ENCODE measurements at places on chromosomes 3 and 15.

- no peak for DNase-seq
Measured at GRCh38 chr15:94056314-94056713, 175.0 kb upstream of the MCTP2 start.

GRCh38 chr15:101131489-101132389, 120.1 kb downstream of the CHSY1 start:
- DNase-seq = no peak

DNA sequence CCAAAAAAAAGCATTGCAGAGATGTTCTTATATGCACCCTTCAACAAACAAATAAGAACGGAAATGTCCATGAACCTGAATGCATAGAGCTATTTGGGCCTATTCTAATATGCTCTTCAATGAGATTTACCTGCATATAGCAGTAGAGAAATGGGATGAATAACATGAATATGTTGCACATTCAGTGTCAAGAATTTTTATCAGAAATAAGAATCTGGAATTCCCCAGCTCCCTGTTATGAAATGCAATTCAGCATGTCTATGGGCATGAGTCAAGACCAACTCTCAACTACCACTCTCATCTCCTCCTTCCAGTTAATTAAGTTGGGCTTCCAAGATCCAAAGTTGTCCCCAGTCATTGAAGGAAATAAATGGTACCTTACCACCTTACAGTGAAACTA, 133.7 kb upstream of the ALCAM start:
- DNase-seq = no peak

DNA sequence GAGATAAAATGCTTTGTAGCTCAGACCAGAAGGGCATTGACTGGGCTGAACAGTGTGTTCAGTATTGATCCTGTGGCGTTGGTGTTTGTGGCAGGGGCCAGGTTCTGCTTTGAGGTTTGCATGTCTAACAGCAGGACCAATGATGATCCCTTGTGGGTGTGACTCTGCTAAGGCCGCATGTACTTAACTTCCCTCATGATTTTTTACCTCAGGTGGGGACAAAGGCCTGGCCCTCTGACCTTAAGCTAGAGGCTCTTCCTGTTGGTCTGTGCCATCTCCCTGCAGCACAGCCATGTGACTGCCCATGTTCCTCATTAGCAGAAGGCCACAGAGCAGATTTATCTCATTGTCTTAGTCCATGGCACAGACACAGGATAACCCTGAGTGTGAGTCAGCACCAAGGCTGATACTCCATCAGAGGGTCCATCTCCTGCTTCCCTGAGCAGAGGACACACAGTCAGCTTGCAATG, 34.3 kb upstream of the BSN start:
- DNase-seq = no peak

DNA sequence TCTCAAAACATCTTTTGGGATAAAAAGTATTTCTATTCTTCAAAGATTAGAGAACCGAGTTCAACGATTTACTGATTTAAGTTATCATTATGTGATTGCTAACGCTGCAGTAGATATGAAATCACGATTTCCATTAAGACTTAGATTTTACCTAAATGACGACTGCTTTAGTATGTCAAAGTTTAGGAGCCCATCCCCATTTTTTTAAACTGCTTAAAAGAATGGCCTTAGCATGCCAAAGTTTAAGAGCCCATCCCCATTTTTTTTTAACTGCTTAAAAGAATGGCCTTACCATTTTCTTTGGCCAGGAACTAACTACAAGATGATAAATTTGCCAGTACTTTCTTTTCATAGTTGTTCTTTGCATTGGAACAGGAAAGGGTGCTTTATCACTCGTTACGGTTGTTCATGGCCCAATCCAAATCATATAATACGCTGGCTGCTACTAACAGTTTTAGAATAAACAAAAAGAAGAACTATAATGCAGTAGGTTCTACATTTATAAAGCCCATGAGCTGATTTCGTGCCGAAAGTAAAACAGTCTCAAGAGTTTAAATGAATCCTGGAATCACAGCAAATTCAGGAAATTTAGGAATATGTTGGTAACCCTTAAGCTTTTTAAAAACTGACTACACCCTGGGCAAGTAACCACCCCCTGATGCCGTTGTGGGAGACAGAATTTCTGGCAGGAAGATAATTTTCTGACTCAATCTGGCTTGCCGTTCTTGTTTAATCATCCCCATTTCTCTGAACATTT, 869 bp upstream of the TSC22D2 start:
- no peak for DNase-seq

GRCh38 chr15:80440024-80440423, 35.8 kb downstream of the ARNT2 start:
- no peak for DNase-seq

GRCh38 chr15:42077689-42078088, 16.7 kb downstream of the PLA2G4D start:
- DNase-seq = no peak

DNA sequence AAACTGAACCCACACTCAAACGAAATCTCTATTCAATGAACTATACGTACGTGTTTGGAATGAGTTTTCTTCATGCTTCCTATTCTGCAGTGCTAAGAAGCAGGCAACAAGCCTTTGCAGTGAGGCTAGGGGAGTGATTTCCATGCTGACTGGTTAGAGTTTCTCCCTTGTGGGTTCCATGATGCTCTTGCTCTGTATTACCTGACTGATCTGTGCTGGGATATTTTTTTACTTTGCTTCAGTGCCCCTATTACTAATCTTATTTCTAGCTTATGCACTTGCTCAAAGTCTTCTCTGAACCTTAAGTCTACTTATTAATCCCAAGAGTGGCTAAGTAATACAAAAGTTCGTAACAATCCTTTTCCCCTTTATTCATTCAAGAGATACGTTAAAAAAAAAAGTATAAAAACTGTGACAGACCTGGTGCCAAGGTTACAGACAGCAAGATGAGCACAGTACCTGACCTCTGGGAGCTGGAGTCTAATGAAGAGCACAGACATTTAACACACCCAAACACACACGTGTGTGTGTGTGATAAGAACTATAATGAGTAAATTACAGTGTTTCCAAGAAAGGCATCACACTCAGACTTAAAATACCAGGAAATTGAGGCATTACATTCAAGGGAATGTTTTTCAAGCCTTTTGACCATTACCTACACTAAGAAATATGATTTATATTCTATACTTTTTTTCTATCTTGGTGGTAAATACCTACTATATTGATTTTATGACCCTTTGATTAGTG, 50.5 kb upstream of the FBN1 start:
- no peak for DNase-seq

DNA sequence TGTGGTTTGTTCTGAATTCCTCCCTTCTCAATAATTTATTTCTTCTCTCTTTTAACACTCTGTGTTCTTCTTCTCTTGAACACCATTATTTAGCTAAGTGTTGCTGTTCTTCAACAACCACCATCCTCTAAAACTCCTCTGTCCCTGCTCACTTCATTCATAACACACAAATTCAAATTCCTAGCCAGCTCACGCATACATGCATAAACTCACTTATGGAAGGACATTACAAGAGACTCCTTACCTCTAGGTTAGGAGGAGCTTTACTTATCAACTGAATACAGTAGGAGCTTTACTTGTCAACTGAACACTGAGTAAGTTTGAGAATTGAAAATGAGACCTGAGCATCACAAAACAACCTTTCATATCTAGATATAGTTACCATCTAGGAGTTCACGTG, 23.6 kb downstream of the MME start:
- DNase-seq = no peak

DNA sequence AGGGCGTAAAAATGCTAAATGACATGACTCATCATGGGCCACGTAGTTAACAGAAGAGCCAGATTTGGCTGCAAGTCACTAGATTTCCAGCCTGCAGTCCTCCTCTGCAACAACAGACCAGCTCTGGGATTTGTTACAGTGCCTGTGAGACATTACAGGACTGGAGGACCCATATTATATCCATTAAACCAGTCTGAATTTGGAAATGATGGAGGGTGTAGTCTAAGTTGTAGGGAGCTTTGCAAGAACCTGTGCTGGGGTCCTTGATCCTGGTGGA, 10.8 kb downstream of the ZNF774 start:
- no peak for DNase-seq

DNA sequence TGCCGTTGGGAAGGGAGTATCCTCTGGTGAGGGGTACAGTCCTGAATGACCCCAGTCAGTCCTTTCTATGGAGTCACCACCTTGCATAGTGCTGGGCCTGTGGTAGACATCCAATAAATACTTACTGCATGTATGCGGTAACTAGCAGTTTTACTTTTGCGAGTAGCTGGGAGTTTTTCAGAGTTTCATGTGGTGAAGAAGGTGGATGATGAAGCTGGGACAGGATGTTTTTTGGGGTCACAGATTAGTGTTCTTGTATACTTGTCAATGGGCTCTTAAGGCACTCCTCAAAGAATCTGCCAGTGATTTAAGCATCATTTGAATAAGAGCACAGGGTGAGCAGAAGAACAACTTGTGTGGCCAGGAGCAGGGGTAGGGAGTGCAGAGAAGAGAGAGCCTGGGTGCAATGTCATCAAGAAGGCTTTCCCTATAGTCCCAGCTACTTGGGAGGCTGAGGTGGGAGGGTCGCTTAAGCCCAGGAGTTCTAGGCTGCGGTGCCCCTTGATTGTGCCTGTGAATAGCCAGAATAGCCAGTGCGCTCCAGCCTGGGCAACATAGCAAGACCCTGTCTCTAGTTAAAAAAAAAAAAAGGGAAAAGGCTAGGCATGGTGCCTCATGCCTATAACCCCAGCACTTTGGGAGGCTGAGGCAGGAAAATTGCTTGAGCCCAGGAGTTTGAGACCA, 22.1 kb downstream of the PPCDC start:
- DNase-seq = no peak

DNA sequence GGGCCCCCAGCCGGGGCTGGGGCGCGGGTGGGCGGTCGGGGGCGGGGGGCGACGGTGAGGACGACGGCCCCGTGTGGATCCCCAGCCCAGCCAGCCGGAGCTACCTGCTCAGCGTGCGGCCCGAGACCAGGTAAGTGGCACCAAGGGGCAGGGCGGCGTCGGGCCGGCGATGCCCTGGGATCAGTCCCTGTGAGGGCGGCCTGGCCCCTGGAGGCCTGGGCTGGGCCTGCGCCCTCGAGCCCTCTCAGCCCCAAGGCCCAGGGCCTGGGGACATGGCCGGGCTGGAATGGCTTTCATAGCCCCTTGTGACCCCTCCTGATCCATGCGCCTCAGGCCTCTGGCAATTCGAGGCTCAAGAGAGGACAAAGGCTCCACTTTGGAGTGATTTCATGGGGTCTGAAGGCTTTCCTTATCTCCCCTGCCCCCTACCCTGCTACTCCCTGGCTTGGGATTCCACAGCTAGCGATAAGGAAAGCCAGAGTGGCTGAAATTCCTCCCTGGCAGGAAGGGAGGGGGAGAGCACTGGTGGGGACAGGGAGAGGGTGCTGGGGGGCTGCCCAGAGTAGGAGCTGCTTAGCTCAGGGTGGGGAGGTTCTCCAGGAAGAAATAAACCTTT, 418 bp downstream of the ALPK3 start:
- DNase-seq = no peak

DNA sequence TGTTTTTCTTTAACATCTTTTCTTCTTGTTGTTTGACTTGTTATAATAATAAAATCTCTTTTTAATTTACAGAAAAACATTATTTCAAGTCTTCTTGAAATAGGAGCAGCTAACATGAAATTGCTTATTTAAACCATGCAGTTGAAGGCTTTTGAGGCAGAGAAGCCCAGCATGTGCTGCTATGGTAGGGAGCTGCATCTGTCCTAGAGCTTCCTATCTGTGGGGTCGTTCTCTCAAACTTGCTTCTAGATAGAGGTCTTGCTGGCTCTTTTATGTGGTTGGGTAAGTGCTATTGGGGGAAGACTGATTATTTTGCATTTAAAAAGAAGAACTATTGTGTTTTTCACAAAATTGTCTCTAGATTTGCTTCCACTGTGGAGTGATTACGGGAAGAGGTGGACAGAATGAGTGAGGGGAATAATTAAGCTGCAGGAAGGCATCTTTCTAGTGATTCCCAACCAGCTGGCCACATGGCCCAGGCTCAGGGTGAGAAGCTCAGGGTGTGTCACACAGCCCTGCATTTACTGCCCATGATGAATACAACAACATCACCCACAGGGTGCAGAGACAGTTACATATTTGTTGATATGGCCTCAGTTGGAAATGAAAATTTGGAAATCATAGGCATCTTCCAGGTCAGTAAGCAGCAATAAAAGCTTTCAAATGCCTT, 98.7 kb downstream of the CHST2 start:
- DNase-seq = no peak

DNA sequence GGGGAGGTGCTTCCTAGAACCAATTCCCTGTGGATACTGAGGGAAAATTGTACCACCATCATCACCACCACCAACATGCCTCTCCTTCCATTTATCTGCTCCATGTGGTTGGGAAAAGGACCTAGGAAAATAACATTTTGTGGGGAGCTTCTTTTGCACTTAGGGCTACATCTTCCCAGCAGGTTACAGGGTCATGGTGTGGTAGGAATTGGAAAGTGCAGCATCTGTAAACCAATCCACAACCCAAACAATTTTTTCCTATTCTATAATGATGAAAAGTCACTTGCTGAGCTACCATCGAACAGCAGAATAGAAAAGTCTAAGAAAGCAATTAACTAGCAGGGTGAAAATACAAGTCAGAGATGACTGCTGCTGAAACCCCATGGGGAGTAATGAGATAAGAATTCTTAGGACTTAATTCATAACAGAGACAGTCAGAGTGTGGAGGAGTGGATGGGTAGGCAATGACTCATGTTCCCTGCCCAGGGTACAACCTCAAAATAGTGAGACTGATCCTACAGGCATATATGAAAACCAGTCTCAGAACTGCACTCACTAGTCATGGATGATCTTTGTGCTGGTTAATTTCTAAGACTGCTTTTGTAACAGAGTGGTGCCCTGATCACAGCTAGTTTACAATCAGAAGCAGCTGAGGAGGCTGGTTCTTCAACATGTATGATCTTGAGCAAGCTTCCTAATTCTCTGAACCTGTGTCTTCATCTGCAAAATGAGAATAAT, 38.1 kb upstream of the LEKR1 start:
- no peak for DNase-seq

DNA sequence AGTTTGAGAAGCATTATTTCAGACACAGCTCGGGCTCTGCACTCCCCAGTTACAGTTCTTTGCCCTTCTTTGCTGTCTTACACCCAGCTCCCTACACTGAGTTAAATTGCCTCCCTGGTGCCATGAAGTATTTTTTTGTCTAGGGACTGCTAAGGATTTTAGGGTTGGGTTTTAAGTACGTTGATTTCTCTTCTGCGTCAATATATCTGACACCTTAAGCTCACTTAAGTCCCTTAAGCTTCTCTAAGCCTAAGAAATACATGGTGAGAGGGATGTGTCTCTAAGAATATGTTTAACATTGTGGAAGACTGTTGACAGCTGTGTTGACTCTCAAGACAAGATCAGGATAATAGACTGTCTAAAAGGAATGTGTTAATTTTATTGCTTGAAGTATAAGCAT, 400.5 kb downstream of the PTPRG start:
- DNase-seq = no peak

GRCh38 chr3:112778353-112778948, 68.2 kb downstream of the CD200R1L start:
- DNase-seq = no peak

DNA sequence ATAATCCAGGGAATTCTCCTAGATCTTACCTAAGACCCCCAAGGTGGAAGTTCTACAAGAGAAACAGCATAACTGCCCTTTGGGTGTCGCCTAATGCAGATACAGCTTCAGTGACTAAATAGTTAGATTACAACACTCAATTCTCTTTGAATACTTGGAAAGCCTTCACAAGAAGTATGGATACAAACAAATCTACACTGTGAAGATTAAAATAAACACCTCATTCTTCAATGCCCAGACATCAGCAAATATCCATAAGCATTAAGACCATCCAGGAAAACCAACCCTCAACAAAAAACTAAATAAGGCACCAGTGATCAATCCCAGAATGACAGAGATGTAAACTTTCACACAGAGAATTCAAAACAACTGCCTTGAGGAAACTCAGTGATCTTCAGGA, 963.2 kb downstream of the PLOD2 start:
- no peak for DNase-seq
